ENCODE measurements at places on chromosomes 12 and 14. TPM values are rescaled to one million over a fixed set of nuclear protein-coding genes. Genes with fewer than 3 reads are reported as not detected.

DNA sequence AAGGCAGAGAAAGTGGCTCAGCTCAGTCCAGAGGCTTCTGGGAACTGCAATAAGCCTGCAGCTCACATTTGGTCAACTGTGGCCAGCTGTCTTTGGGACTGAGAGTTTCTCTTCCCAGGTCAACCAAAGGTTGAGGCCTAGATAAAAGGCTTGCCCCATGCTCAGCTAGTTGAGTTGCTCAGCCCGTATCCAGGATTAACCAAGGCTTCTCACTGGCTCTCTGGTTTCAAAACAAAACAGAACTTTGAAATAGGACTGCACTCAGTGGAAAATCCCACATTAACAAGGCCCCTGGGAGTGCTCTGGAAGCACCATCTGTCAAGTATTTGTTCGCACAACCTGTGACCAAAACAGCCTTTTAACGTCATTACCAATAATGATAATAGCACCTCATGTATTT, 40.3 kb upstream of the NUAK1 start:
- peaks cover 8% of the 10 kb centered on the region for H3K27me3 ChIP-seq
- H3K4me1 ChIP-seq = no peaks in the 10 kb centered on the region
- H3K36me3 ChIP-seq = no peaks in the 10 kb centered on the region

Gene SMAGP
- total RNA-seq = 0.55 TPM

DNA sequence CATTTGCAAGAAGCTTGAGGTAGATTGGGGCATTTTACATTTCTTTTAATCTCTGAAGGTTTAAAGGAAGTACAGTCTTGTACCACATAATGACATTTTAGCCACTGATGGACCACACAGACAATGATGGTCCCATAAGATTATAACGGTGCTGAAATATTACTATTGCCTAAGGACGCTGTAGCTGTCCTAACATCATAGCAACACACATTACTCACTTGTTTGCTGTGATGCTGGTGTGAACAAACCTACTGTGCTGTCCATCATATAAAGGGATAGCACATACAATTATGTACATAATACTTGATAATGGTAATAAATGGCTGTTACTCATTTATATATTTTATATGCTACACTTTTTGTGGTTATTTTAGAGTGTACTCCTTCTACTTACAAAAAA, 127.1 kb upstream of the CPNE8 start:
- no peak overlapping the region for H3K4me3 ChIP-seq
- no peaks in the 10 kb centered on the region for H3K4me1 ChIP-seq
- no peak overlapping the region for H3K27ac ChIP-seq
- no peaks in the 10 kb centered on the region for H3K36me3 ChIP-seq

Gene GPRC5A
- total RNA-seq = 0.07 TPM
